ENCODE measurements at places on chromosomes 2 and 18.

DNA sequence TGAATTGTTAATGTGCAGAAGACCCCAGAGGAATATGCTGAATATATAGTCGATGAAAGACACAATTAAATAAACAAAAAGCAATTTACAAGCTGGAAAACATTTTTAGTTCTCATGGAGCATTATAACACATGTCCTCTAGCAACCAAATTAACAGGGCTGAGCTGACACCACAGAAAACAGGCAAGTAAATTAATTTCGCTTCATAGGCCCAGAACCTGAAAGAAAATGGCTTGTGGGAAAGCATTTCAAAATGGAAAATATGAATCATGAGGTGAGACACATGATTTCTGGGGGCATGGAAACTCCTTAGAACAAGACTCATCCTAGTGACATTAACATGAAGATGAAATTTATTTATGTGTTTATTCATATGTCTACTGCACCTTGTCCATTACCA, 25.0 kb upstream of the RNF152 start:
- DNase-seq, result no peak

- DNase-seq, result no peak
Observed at GRCh38 chr2:236083934-236084333, 84.3 kb downstream of the GBX2 start.

- no peak for DNase-seq
Observed at GRCh38 chr18:79386547-79386946, 9.2 kb upstream of the NFATC1 start.

- no peak for DNase-seq
Observed at GRCh38 chr18:78611869-78612268, 367.7 kb upstream of the SALL3 start.

DNA sequence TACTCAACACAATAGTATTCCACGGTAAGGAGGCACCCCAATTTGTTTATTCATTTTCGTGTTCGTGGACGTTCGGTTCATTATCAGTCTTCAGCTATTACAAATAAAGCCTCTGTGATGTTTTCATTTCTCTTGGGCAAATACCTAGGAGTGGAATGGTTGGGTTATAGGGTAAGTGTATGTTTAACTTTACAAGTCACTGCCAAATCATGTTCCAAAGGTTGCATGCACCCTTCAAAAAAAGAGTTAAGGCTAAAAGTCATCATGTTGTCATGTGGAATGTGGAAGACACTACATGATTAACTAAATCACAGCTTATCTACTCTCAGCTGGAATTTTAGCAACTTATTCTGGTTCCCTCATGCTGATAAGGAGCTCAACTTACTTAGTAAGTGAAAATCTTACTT, 15.8 kb downstream of the INO80C start:
- no peak for DNase-seq

- DNase-seq, result no peak
Observed at GRCh38 chr2:146412625-146413024, 1432.2 kb upstream of the ACVR2A start.

DNA sequence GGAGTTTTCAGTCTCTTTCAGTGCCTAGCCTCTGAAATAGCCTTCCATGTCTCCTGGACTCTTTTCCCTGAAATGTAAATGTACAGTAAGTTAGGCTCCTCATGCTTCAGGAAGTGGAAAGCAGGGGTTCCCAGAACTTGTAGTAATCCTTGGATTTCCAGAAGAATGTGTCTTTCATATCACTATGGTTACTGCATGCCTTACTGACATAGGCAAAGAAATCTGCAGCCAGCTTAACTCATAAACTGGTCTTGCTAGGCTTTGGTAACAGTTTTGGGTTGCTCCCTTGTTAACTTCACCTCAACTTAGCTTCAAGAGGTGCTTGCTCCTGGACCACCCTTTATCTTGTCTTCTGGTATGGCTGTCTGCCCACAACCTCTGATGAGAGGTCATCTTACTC, 686.8 kb upstream of the DDX18 start:
- no peak for DNase-seq

DNA sequence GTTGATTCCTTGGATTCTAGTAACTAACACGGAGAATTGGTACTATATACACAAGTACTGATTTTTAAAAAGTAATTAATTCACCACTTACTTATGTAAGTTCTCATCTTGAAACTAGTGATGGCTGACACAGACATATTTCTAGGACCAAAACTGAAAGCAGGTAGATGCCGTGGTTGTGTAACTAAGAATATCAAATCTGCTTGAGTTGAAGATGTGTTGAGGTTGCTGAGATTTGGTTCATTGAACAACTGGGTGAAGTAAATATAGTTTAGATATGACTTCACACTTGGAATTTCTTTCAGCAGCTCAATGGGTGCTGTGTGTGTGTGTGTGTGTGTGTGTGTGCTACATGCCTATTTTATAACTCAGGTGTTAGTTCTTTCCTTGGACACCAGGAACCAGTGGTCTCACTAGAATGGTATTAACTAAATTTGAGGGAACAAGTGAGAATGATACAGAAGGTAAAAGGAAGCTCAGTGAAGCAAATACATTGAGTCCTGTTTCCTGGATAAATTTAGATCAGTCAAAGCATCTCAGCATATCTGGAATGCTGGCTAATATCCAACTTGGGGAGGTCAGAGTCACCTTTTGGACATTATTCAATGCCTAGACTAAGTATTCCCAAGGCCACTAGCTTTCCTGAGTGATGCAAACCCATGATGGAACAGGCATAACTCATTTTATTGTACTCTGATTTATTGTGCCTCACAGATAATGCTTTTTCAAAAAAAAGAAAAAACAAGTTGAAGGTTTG, 110.7 kb upstream of the ZEB2 start:
- no peak for DNase-seq

DNA sequence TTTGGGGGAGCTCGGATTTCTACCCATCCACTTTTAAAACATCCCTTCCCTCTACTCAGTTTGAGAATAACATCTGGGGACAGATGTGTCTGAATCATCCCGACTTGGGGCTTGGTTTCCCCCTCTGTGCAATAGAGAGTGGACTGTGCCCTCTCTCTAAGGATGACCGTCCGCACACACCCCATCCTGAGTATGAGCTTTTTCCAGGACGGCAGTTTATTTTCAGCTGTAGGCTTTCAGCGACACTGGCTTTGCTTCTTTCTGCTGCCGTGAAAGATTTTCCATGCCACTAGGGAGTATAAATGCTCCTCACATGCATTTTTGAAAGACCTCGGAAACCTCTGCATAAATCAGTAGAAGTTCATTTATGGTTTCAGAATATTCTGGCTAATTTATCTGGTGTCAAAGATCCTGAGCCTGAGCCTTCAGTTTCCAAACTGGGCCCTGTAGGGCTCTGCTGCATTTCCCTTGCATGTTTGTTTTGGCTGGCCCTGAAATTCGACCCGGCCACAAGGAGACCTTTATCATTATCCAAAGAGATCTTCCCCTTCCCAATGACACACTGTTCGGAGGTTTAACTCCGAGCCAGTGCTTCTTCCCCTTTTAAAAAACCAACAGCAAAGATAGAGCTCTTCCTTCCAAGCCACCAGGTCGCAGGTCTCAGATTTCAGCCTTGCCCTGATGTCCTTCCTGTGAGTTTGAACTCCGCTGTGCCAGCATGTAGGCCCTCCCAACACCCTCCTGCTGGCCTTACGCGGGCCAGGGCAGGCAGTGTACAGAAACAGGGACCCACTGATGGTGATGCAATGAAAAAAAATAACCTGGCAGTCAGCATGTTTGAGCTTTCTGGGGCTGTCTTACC, 53.3 kb downstream of the FECH start:
- no peak for DNase-seq

- peak; percentile 31 for DNase-seq
Observed at GRCh38 chr2:169452080-169452479, 27.2 kb upstream of the BBS5 start.

DNA sequence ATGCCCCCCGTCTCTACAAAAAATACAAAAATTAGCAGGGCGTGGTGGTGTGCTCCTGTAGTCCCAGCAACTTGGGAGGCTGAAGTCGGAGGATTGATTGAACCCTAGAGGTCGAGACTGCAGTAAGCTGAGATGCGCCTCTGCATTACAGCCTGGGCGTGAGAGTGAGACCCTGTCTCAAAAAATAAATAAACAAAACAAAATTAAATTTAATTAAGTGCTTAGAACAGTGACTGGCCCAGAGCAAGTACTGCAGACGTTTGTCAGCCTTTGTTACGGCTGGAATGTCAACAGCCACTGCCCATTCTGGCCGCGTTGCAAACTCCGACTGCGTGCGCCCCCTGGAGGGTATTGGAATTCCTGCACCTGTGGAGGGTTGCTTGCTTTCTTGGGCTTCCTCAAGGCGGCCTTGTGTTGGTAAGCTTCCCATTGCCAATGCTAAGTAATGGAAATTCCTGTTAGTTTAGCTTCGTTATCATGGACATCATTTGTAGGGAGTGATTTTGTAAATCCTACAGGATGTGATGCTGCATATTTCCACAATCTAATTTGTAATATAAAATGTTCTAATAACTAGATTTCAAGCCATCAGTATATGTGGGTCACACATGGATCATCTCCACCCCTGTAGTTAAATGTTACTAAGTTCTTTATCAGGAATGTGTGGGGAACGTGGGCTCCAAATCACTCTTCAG, 15.9 kb upstream of the ATP6V1B1 start:
- DNase-seq, result peak; percentile 78

DNA sequence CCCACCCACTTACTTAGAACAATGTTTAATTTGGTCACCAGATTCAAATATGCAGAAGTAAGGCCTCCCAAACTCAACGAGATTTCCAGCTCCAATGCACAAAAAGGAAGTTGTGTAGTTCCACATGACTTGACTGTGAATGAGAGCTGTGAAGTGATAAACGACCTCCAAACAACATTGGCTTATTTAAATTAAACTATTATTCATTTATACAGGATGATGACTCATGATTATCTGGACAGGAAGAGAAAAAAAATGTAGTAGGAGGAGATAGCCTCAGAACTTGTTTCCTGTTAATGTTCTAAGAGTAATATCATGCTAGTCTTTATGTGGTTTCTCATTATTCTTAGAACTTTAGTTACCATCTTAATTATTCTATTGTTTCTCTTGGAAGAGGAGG, 237.3 kb downstream of the C1D start:
- no peak for DNase-seq

GRCh38 chr2:74481431-74481830, 1.4 kb downstream of the CCDC142 start:
- DNase-seq, result no peak

DNA sequence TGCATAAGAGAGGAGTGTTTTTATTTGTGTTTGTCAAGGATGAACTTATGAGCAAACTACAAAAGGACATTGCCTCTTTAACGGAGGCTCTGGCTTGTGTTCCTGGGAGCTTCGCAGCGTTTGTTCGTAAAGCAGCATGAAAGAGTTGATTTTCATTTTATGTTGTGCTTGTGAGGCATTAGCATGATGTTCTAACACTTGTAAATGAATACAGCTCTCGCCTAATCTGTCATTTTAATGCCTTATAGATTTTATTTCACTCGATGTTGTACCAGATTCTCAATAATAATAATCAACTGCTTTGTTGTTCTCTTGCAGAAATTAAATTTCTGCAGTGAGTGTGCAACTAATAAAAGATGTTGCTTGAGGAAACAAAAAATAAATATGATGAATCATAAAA, 687.3 kb upstream of the FANCL start:
- DNase-seq, result no peak

GRCh38 chr2:233761040-233761769, 1.1 kb downstream of the UGT1A1 start:
- no peak for DNase-seq

- no peak for DNase-seq
Observed at GRCh38 chr2:48228345-48228684, 301.6 kb upstream of the STON1 start.

DNA sequence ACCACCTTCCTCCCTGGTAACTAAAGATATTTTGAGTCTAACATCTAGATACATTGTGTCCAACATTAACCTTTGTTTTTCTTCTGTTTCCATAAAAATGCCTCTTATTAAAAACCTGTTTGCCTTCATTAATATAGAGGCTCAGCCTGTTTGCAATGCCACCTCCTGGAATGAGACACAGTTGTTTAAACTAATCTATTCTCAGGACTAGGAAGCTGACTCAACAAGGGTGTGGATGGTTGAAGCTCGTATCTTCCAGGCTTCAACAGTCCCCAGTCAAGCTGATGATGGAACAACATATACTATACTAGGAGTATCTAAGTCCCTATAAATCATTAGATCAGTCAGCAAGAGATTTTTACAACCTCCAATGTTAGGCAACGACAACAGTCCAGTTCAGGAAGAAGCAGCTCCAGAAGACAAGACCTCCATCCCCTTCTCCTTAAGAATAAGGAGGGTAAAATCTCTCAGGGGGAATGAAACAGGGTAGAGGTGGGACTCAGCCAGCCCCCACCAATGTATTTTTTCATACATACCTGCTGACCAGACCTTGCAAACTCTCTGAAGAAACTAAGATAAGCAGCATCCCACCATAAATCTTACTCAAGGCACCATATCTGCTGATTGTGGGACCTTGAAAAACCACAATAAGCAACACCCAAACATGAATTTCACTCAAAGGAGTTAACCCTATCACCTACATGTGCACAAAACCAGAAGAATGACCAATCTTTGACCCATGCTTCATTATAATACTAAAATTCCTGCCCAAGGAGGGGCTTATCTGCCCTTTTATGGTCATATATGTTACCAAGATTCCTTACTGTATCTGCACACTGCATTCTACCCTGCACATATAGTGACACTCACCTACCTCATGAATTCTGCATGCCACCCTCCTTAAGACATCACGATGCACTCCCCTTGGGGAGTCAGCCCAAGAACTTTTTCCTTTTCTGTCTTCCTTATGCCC, 21.4 kb downstream of the ZNF24 start:
- DNase-seq, result no peak

GRCh38 chr2:232700154-232700553, 3.0 kb downstream of the GIGYF2 start:
- no peak for DNase-seq

DNA sequence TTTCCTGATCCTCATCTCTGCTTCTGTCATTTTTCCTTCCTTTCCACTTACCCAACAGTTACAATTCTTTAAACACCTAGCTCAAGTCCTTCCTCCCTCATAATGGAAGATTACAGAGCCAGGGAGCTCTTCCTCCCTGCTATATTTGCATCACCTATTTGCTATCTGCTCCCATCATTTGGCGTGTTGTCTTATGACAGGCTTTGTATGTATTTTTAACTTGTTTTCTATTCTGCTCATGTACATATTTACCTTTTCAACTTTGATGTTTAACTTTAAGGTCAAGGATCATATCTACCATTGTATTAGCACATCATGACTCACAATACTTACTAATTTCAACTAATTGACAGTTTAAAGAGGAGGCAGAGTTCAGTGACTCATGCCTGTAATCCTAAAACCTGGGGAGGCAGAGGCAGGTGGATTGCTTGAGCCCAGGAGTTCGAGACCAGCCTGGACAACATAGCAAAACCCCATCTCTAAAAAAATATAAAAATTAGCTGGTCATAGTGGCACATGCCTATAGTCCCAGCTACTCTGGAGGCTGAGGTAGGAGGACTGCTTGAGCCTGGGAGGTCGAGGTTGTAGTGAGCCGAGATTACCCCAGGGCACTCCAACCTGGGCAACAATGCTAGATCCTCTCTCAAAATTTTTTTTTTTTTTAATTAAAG, 308.0 kb upstream of the STON1 start:
- DNase-seq, result no peak

Measured in GM10248 (cell line).